ENCODE measurements at places on chromosomes 4 and X. TPM values are rescaled to one million over a fixed set of nuclear protein-coding genes. Genes with fewer than 3 reads are reported as not detected.

REELD1 gene
- total RNA-seq, result not detected

PAK3 gene
- 0.13 TPM for total RNA-seq

EDA2R gene
- 1.9 TPM for total RNA-seq

NSUN7 gene
- 0.87 TPM for total RNA-seq

FRG2 gene
- total RNA-seq, result not detected

PNMA3 gene
- not detected for total RNA-seq

GPR82 gene
- total RNA-seq, result not detected

ARL9 gene
- 0.07 TPM for total RNA-seq
